Stimulated activated CD4-positive, alpha-beta T cell treated with anti-CD3 and anti-CD28 coated beads, Interleukin-4, amount 100 ng/mL, for 48 hours (primary cell): ENCODE measurements at places on chromosomes 11 and 22.

DNA sequence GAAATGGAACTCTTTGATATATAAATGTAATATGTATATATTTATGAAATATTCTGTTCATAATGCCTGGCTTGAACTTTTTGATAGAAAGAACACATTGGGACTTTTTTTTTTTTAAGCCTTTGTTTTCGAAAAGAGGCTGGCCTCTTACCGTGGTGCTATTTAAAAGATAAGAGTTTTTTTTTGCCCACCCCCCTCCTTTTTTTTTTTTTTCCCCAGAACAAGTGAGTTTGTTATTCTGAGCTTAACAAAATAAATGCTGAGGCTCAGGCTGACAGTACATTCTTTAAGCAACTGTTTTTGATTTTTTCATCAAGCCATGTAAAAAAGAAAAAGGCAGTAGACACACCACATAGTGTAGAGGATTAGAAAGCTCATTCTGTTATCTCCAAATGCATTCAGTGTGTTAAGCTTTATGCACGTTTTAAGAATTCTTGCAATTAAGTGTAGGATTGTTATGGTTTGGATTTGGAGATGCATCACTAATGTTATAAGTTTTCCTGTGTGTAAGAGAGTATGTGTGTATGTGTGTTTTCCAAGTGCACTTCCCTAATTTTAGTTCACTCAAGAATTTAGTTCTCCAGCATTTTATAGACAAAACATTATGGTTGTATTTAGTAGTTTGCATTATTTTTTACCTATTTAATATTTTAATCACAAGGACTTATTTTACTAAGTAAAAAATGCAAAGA, 12.0 kb downstream of the PDHX start:
- DNase-seq = no peak

GRCh38 chr11:82854242-82854641, 46.0 kb downstream of the PRCP start:
- no peak for DNase-seq

DNA sequence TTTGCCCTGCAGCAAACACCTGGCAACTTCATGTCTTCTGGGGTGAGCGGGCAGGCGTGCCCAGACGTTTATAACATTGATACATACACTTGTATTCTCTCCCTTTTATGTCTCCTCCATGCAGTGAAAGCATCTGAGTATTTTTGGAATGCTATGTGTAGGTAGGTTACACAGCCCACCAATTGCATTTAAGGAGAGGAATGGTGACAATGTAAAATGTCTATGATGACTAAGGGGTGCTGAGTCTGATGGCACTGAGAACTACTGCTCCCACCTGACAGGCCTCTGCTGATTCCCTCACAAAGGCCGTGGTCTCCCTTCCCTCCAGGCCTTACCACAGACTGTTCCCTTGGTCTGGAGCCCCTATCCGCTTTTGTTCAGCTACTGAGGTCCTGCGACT, 22.9 kb upstream of the RASL10A start:
- no peak for DNase-seq

GRCh38 chr11:14783788-14784187, 108.2 kb downstream of the CYP2R1 start:
- DNase-seq = no peak

GRCh38 chr11:84837402-84838069, 789.6 kb downstream of the DLG2 start:
- no peak for DNase-seq

DNA sequence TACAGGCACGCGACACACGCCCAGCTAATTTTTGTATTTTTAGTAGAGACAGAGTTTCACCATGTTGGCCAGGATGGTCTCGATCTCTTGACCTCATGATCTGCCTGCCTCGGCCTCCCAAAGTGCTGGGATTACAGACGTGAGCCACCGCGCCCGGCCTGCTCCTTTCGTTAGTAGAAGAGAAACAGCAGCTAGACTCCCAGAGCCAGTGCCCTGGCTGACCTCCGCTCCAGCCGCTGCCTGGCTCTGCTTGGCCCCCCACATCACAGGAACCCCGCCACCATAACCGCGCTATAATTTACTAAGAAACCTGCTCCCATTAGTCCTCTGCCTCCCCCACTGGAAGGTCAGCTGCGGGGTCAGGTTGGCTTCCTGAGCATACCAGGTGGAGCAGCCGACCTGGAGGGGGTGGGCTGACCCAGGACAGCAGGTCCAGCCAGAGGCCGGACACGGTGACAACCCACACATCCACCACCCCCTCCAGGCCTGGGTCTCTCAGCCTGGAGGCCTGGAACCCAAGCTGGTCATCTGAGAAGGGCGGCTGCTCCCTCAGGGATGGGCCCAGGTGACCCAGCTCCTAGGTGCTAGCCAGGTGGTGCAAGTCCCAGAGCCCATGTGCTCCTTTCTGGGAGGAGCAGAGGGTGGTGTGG, 7.5 kb upstream of the POLDIP3 start:
- no peak for DNase-seq
